Amniotic stem cell (primary cell): ENCODE measurements at places on chromosomes 16 and 17.

DNA sequence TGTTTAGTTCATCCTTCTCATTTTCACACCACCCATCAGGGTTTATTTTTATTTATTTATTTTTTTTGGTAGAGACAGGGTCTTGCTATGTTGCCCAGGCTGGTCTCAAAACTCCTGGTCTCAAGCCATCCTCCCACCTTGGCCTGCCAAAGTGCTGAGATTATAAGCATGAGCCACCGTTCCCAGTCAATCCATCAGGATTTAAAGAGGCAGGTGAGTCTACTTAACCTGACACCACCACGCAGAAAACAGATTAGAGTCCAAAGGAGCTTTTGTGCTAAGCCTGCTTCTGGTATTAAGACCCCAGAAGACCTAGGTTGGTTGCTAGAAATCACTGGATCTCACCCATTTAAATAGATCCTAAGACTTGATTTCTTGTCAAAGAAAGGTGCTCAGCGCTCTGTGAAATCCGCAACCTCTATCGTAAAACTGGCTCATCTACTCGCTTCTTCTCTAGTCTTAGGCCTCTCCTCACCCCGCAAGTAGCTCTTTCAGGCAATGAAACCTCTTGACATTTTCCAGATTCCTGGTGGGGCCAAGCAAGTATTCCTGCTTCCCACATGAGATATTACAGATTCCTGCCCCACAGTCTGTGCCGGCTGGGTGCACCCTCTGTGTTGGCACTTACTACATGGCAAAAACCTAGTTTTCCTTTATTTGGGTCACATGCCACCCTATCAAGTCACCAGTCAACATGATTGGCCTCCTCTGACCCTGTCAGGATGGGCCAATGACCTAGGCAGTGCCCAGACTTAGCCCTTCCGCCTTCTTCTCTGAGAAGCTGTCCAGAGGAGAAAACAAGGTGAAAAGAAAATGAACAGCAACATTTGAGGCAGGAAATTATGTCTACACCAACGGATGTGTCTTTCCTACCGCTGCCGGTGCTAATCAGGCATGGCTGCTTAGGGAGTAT, 9.0 kb downstream of the PITPNA start:
- no peak for DNase-seq

- DNase-seq: peak; percentile 49
Measured at GRCh38 chr16:24670623-24671454, 58.6 kb upstream of the TNRC6A start.

DNA sequence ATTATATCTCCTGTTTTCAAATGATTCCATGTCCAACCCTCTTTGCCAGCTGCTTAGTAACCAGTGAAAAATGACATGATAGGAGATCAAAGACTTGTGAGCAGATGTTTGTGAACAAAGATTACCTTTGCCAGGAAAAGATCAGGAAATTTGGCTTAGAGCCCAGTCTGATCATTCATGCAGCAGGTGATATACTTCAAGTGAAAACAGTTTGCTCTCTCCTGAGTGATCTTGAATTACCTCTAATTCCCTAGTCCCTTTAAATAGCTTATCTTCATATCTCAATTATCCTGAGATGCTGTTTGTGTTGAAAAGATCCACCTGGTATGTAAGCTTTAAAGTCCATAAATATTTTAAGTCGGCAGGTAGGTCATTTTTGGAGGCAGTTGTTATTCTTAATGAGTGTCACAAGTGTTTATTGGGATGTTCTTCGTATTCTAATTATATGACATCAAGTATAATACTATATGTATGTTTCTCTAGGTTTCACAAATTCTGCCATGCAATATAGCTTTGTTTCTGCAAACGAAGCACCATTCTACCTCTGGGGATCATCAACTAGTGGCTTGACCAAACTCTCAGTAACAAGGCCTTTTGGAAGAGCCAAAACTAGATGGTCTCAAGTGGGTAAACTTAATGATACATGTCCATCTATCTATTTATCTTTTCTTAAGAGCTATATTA, 13.2 kb upstream of the VPS35L start:
- no peak for DNase-seq

DNA sequence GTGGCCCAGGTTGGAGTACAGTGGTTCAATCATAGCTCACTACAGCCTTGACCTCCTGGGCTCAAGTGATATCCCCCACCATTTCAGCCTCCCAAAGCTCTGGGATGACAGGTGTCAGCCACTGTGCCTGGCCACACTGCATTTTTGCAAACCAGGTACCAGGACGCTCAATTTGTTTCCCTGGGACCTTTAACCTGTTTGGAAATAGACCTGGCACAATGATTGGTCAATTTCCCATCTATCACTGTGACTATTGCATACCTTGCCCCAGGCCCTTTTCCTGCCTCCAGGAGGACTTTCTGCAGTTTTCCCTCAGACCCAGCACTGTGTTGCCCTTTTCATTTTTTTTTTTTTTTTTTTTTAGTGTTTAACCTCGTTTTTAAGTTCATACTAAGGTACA, 11.1 kb upstream of the FUS start:
- DNase-seq: no peak

DNA sequence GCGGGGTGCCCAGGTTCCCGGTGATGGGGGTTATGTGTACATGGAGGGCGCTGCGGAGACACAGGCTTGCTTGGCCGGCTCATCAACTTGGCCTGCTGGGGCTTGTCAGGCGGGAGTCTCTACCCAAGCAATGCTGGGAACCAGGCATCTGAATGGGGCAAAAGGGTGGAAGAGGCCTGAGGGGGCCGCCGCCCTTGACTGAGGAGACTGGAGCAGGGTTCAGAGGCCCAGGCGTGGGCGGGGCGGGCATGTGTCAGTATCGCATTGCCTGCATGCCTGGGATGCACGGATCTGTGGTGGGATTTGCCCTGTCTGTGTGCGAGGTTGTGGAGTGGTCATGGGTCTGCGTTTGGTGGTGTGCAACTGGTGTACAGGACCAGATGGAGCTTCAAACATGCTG, 21.1 kb downstream of the ARHGAP23 start:
- DNase-seq: no peak

DNA sequence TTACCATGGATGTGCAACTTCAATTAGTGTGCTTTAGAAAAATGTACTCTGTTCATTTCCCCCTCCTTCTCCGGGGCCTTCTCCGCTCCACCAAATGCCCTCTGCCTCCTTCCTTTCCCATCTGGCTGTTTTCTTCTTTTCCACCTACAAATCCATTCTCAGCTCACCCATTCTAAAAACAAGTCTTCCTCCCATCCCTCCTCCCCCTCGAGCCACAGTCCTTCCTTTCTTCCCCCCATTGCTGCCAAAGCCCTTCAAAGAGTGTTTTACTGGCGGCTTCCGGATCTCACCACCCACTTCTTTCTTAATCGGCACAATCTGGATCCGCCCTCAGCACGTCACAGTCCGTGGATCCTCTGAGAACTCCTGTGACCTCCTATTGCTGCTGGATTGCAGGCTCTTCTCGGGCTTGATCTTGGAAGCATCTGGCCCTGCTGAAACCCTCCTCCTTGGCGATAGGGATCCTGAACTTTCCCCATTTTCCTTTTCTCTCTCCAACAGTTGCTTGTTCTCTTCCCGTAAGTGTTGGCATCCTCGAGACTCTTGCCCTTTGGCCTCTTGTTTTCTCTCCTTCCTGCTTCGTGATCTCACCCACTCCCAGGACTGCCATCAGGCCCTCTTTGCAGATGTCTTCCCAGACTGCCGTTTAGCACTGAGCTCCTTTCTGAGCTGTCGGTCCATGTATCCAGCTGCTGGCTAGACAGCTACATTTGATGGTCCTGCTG, 36.0 kb upstream of the FBXO47 start:
- DNase-seq: no peak

DNA sequence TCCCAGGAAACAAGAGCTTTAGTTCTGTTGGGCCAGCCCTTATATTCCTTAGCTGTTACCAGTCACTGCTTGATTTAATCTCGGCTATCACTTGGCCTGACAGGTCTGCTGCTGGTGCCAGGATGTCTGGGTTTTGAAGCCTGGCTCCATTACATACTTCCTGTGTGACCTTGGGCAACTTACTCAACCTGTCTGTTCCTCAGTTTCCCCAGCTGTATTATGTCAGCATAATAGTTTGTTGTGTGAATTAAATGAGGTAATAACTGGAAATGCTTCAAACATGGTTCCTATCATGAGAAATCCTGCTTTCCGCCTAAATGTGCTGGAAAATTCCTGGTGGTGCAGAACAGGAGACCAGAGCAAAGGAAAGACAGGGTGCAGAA, 50.6 kb upstream of the STH start:
- no peak for DNase-seq

DNA sequence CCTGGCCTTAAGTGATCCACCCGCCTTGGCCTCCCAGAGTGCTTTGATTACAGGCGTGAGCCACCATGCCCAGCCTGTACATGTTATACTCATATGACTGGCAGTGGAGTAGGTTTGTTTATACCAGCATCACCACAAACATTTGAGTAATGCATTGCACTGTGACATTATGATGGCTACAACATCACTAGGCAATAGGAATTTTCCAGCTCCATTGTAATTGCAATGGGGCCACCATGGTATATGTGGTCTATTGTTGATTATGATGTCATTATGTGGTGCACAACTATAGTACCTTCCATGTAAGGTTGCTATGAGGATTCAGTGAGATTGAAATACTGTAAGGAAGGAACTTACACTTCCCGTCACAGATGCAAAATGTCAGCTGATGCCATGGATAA, 168.9 kb downstream of the COPRS start:
- DNase-seq: no peak

GRCh38 chr16:22075776-22076175, 16.6 kb upstream of the VWA3A start:
- DNase-seq: no peak

DNA sequence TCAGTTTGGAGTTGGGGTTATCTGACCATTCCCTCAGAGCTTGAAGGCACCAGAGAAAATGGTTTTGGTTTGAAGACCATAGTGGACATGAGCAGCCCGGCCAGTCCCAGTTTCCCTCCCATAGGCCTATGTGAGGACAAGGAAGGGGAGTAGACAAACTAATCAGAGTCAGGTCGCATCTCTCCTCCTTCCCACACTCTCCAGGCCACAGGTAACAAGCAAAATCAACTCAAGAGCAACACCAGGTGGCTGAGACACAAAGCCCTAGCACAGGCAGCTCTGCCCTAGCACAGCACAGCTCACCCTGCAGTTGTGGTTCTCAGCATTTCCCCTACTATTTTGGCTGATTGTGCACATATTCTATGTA, 7.2 kb downstream of the SUPT4H1 start:
- DNase-seq: no peak

- no peak for DNase-seq
Measured at GRCh38 chr16:89983536-89983935, 35.0 kb downstream of the DEF8 start.

DNA sequence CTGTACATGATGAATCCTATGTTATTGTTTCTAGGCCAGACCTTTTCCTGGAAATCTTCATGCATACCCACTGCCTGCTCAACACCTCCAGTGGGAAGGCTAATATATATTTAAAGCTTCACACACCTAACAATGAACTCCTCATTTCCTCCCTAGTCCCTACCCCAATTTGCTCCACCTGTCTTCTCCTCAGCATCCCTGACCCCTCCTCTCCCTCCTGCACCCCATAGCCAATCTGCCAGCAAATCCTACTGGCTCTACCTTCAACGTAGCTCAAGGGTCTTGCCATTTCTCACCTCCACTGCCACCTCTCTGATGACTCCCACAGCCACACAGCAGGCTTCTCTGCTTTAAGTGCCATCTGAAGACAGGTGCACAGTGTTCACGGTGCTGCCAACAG, 215.6 kb upstream of the WSB1 start:
- no peak for DNase-seq

GRCh38 chr17:13788385-13788784, 186.7 kb upstream of the HS3ST3A1 start:
- no peak for DNase-seq

DNA sequence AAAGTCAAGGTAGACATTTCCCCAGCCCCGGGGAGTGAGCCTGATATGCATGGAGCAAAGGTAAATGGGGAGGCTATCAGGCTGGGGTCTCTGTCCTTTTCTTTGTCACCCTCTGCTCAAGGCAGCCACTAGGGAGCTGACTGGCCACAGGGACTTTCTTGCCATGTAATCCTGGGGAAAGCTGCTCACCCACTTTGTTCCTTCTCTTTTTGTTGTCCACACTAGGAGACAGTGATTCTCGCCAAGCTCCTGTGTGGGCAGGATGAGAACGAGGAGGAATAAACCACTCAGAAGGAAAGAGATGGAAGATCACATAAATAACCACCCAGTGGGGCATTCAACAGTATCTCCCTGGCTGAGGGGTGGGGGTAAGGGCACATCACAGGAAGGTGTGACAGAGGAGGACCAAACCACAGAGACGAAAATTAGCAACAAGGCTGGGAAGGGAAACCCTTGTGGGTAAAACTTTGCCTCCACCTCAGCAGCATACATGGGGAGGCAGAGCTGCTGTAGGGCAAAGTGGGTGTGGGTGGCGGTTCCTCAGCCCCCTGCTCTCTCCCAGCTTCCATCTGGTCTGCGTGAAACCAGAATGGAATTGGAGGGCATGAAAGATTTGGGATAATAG, 26.2 kb upstream of the CCL1 start:
- no peak for DNase-seq

DNA sequence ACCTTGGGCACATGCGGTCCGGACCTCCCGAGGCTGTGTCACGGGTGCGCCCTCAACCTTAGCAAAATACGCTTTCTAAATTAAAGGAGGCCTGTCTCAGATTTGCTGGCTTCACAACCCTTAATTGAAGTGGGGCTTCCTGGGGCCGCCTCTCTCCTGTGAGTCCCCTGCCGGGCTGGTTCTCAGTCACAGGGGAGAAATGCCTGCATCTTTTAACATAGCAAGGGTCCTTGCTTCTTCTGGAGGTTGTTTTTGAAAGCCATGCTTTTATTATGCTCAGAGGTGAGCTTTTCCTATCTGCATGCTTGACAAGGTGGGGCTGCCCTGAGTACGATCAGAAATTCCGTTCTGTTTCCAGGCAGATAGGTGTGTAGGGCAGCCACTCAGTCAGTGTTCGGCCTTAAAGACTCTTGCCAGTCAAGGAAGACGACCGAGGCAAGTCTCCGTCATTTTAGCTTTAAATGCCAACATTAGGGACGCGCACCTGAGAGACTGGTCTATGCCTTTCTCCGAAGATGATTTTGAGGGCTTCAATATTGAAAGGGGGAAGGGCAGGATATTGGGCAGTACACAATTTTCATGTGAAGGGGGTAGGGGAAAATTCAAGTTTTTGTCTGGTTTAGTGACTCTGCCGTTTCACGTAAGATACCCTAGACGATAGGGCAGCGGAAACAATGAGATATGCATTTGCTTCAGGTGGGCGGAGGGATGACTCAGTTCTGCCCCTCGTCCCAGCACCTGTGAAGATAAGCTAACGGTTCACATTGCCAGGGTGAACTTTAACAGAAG, 5.5 kb upstream of the SLC7A5 start:
- DNase-seq: no peak

GRCh38 chr16:73150786-73151185, 102.9 kb upstream of the ZFHX3 start:
- DNase-seq: no peak
